Activated CD4-positive, alpha-beta T cell treated with anti-CD3 and anti-CD28 coated beads, Interleukin-10, Interleukin-2, amounts not matched to agents 100 ng/mL and 50 ng/mL, durations not matched to agents 16 hours and 8 hours (primary cell): ENCODE measurements at places on chromosomes 2 and 18.

DNA sequence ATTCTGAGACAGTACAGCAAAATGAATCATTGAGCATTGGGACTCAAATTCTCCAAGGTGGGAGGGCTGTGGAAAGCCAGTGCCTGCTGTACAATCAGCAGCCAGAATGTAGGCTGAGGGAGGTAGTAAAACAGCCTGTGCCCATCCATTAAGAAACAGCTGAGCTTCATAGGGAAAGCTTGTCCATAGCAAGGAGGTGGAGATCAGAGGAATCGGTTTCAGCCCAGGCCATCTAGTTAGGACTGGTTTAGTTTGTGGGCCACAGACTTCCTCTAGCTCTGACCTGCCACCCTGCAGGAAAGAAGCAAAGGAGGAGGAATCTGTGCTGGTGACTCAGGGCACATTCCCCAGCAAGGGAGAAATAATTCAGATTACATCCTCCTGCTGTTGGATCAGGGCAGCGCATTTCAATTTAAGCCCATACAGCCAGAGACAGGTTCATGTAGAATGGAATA, 333.4 kb downstream of the SETBP1 start:
- DNase-seq = no peak

- DNase-seq = no peak
These were observed 46.2 kb downstream of the PUM2 start for GRCh38 chr2:20304411-20304810.

DNA sequence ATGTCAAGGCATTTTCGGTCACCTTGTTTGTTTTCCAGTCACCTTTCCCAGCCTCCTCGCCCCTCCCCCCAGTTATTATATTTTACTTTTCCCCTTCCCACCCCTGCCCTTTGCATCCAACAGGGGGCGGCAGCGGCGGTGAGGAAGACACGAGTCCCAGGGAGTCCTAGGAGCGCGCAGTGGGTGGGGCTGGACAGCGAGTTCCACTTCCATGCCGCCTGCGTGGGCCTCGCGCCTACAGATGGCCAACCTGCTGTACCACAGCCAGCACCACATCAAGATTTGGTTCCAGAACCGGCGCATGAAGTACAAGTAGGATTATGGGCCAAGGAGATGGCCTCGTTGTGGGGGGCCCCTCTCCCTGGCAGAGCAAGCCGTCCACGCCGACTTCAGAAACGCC, 37.2 kb upstream of the EVA1A start:
- DNase-seq = no peak

- no peak for DNase-seq
These were observed 1.1 kb upstream of the LIPG start for GRCh38 chr18:49560624-49561288.
